ENCODE measurements at places on chromosomes 6 and 20.

DNA sequence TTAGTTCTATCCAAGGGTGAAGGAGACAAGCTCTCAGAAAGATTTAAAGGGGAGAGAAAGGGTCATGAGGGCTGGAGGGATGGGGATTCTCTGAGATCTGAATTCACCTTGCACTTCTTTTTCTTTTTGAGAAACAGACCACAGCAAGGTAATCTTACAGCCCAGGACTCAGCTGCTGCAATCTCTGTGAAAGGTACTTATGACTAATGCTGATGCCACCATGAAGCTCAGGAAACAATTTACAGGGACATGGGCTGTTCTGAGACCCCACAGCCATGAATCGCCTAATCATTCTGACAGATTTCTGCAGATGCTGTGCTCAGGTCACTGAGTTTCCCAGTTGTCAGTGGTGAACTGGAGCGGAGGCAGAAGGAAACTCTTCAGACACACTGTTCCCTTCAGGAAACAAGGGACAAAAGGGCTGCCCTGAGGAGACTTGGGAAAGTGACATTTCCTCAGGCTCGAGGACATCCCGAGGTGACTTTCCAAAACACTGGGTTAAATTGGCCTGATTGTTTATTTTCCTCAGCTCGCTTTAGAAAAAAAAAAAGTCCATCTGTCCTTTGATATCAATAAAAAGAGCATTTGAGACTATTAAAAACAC is 103.8 kb upstream of the PLCB4 start:
- no peak for DNase-seq

DNA sequence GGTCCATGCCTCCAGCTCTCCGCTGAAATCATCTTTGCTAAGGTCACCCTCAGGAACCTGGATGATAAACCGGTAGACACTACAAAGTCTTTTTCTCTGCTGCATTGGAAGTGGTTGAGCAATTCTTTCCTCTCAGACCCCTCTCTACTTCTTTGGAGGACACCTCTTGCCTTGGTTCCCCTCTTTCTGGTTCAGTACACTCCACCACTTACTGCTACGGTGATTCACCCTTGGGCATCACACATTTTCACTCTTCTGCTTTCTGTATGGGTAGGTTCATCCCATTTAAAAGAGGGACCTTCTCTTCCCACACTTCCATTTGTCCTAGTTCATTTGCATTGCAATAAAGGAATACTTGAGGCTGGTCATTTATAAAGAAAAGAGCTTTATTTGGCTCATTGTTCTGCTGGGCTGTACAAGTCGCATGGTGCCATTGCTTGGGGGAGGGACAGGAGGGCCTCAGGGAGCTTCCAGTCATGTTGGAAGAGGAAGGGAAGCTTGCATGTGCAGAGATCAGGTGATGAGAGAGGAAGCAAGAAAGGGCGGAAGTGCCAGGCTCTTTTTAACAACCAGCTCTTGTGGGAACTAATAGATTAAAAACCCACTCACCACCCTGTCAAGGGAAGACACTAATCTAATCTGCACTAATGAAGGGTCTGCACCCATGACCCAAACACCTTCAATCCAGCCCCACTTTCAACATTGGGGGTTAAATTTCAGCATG is 149.7 kb upstream of the TMEM170B start:
- DNase-seq, result no peak

DNA sequence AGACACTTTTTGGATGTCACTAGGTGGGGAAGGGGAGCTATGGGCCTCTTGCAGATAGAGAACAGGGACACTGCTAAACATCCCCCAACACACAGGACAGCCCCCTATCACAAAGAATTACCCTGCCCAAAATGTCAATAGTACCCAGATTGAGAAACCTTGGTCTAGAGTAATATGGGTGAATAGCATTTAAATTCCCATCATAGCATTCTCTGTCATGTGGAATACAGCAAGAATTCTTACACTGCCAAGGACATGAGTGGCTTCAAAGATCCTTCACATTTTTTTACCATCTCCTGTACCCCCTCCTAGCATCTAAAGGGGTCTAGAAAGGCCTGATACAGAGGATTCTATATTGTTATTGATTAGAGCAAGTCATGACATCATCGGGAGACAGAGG is 83.1 kb upstream of the SSTR4 start:
- DNase-seq, result no peak

- DNase-seq, result no peak
Observed at GRCh38 chr6:143063631-143064030, 2.9 kb downstream of the AIG1 start.

GRCh38 chr6:138785079-138785478 is 10.8 kb upstream of the ECT2L start:
- no peak for DNase-seq

- no peak for DNase-seq
Observed at GRCh38 chr6:23073821-23074220, 504.5 kb downstream of the HDGFL1 start.

- no peak for DNase-seq
Observed at GRCh38 chr6:100344761-100345160, 120.0 kb downstream of the SIM1 start.

Data from suppressor macrophage treated with lipopolysaccharide for 1 hour (primary cell).